ENCODE measurements at places on chromosomes 6 and 20. TPM values are rescaled to one million over a fixed set of nuclear protein-coding genes. Genes with fewer than 3 reads are reported as not detected.

TNXB gene
- 0.13 TPM for total RNA-seq

MED23 gene
- total RNA-seq: 51.1 TPM

FKBP1A gene
- 412 TPM for total RNA-seq

SOBP gene
- total RNA-seq: 6.0 TPM

LY6G5C gene
- total RNA-seq: 1.3 TPM

ZBTB46 gene
- 3.2 TPM for total RNA-seq

ALDH5A1 gene
- 0.40 TPM for total RNA-seq

LINC00237 gene
- total RNA-seq: not detected

WFDC12 gene
- total RNA-seq: not detected

NAPB gene
- total RNA-seq: 13.1 TPM

TOP1 gene
- 55.9 TPM for total RNA-seq

COL11A2 gene
- total RNA-seq: 0.13 TPM

TRIM40 gene
- total RNA-seq: not detected

ZSCAN23 gene
- 0.65 TPM for total RNA-seq

BMP7 gene
- total RNA-seq: not detected

LPIN3 gene
- total RNA-seq: 5.2 TPM

TXNDC5 gene
- total RNA-seq: 1,605 TPM

FNDC1 gene
- total RNA-seq: not detected

KCNK17 gene
- total RNA-seq: not detected

ZNF512B gene
- total RNA-seq: 16.4 TPM

SEL1L2 gene
- not detected for total RNA-seq

RAET1E gene
- 0.43 TPM for total RNA-seq

SOX12 gene
- 10.8 TPM for total RNA-seq

CPXM1 gene
- 0.14 TPM for total RNA-seq

MATN4 gene
- not detected for total RNA-seq

HLA-DQA2 gene
- not detected for total RNA-seq

GHRH gene
- total RNA-seq: not detected

NCOA5 gene
- 28.3 TPM for total RNA-seq

PEDS1 gene
- total RNA-seq: 35.5 TPM

TCP11 gene
- total RNA-seq: 0.07 TPM

GGTLC1 gene
- not detected for total RNA-seq

SNRPB gene
- 320 TPM for total RNA-seq

KCNK5 gene
- not detected for total RNA-seq

RNF182 gene
- 0.40 TPM for total RNA-seq

ITPR3 gene
- 98.4 TPM for total RNA-seq

Measured in thoracic aorta endothelial cell (primary cell).